ENCODE measurements at places on chromosomes 16 and 17. TPM values are rescaled to one million over a fixed set of nuclear protein-coding genes. Genes with fewer than 3 reads are reported as not detected.

- DNase-seq = no peak
Observed at GRCh38 chr16:11547118-11547916, 39.4 kb downstream of the LITAF start.

- no peak for DNase-seq
Observed at GRCh38 chr17:50208611-50209061, 7.2 kb upstream of the COL1A1 start.

DNA sequence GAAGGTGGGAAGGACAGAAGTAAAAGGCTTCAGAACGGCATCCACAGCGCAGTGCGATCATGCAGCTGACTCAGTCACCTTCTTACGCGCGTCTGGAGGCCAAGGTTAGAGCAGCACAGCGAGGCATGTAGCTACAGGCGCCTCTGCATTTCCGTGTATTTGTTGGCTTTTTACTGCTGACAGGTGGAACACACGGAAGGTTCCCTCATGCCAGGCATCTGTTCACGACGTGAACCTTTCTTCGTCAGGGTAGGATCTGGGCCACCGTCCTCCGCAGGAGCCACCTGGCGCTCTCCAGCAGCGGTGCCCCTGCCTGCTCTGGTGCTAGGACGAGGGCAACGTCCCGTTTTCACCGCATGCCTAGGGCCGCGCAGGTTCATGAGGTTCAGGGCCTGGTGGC lies 15.3 kb downstream of the TMEM204 start:
- no peak for DNase-seq

GRCh38 chr16:17828012-17828411 lies 357.3 kb upstream of the XYLT1 start:
- DNase-seq = no peak

- DNase-seq = no peak
Observed at GRCh38 chr16:56915336-56916119, 16.4 kb upstream of the HERPUD1 start.

DNA sequence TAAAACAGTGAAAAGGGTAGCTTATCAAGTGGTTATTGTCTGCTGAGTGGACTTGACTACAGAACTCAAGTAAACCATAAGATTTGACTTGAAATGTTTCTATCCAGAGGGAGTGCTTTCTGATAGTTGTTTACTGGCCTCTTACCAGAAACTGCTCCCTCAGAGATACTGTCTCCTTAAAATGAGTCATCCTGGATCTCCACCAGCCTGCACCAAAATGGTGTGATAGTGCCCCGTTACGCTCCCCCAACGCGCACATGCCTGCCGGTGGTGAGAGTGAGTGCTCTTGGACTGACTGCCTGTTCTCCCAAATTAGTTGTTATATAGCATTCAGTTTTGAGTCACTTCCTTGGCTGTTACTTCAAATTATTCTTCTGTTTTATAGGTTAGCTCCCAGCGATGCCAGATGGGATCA lies 22.9 kb downstream of the PRCD start:
- DNase-seq = no peak

DNA sequence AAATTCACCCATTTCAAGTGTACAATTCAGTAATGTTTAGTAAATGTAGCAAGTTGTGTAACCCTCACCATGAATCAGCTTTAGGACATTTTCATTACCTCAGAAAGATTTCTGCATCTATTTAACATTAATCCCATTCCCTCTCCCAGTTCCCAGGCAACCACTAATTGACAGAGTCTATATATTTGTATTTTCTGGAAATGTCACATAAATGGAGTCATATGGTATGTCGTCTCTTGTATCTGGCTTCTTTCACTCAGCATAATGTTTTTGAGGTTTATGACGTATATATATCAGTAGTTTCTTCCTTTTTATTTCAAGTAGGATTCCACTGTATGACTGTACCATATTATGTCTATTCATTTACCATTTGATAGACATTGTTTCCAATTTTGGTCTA lies 199.8 kb downstream of the CYB561 start:
- DNase-seq = no peak

DNA sequence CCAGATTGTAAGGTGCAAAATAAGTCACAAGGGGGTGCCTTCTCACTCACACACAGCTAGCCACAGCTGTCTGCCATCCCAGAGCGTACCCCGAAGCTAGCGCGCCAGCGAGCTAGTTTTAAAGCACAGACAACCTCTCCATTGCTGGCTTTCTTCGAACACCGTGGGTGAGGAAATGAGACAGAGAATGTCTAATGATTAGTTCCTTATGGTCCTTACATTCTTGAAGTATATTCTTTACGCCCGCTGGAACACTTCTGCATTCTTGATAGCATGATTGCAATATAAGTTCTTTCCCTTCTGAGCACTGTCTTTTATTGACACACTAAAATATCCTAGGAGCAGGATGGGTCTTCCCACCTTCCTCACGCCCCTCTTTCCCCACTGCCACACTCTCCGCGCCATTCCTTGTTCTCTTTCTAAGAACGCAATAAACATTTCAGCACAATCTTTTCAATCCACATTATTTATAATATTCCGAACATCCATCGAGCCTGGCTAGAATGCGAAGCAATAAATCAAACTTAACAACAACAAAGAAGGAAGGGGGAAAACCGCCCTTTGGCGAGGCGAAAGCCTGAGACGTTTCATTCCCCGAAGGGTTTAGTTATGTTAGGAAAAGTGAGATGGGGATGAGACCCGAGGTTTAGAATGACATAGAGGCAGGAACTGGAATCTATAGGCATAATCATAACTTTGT lies 251.3 kb downstream of the NTN1 start:
- no peak for DNase-seq

Gene OR4D1
- not detected for total RNA-seq

Gene LPO
- total RNA-seq = not detected

Gene C17orf78
- total RNA-seq = not detected

Gene RTN4RL1
- total RNA-seq = 5.4 TPM
